ENCODE measurements at places on chromosomes 2 and 18. TPM values are rescaled to one million over a fixed set of nuclear protein-coding genes. Genes with fewer than 3 reads are reported as not detected.

The LRP1B gene
- 84.0 TPM for total RNA-seq

The COL4A3 gene
- total RNA-seq: under 0.01 TPM

The SCYGR4 gene
- not detected for total RNA-seq

The LINC00305 gene
- not detected for total RNA-seq

The PCBP1 gene
- total RNA-seq: 30.6 TPM

The TDRD15 gene
- total RNA-seq: under 0.01 TPM

The UGT1A10 gene
- not detected for total RNA-seq

The CBLN2 gene
- total RNA-seq: 280 TPM

All from frontal cortex (tissue), 4 donors.